ENCODE measurements at places on chromosomes 16 and 17.

- no peak for DNase-seq
Observed at GRCh38 chr17:52128721-52129120, 29.8 kb downstream of the CA10 start.

- DNase-seq, result no peak
Observed at GRCh38 chr17:50093807-50094206, 1.3 kb upstream of the PDK2 start.

DNA sequence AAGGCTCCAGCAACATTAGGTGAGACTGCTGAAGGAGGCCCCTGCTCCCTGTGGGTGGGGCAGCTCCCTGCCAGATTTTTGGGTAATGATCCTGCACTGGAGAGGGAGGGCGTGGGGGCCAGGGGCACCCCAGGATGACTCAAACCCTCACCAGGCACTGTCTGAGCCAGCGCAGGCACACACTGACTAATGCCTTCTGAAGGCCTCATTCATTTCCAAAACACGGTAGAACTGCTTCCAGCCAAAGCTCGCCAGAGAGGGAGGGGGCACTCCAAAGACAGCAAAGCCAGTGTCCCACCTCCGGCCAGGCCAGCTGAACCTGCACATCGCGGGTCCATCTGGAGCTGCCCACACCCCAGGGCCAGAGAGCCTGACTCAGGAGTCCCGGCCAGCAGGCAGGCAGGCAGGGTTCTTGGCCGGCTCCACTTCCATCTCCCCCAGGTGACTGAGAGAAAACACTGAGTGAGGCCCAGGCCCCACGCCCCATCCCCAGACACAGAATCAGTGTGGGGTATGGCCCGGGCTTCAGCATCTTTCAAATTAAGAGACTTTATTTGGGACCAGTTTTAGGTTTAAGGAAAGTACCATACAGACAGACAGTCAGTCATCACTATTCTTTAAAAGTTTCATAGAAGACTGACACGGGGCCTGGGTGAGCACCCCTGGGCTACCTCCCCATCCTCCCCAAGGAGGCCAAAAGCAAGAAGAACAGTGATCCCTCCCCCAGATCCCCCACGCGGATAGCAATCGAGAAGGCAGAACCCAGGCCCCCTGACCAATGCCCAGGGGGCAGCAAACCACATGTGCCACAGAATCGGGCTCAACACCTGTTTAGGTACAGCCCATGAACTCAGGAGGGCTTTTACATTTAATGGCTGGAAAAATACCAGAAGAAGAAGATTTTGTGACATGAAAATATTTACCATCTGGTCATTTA is 2.3 kb downstream of the PIEZO1 start:
- peak; percentile 64 for DNase-seq

- DNase-seq, result no peak
Observed at GRCh38 chr17:69878661-69879060, 196.4 kb upstream of the KCNJ16 start.

DNA sequence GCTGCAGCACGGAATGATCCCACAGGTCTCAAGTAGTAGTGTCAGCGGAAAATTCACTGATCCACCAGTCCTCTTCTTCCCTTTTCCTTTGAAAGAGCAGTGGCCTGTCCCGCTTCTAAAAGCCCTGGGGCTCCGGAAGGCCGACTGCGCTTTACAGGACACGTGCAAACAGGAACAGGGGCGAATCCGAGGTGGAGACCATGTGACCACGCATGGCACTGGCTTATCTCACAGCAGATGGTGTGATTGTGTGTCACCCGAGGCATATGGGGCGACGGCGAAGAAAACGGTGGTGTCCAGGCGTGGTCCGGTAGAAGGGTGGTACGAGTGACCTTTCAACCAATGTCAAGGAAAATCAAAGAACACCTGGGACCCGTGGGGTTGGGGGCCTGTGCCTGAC is 12.0 kb upstream of the KCNJ18 start:
- no peak for DNase-seq

GRCh38 chr16:49181791-49182518 is 99.7 kb downstream of the CBLN1 start:
- no peak for DNase-seq

DNA sequence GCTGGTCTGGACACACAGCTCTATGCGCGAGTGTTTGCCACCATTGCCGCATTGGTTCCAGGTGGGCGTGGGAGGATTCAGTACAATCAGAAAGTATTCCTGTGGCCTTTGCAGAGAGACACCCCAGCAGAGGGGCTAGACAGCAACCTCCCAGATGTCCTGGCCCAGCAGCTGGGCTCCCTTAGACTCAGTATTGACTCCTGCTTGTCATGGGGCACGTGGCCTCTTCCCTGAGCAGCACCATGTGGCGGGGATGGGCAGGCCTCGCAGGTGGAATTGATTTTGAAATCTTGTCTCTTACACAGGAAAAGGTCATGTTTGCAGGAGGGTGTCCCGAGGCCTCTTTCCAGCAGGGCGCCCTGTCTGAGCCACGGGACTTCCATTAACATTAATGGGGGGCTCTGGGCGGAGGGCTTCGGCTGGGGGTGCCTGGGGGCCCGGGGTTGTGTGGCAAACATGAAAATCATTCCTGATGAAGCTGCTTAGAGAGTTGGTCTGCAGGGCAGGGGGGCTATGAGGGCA is 96.4 kb downstream of the C16orf78 start:
- no peak for DNase-seq

- DNase-seq, result peak; percentile 60
Observed at GRCh38 chr16:11251525-11252481, 4.2 kb downstream of the SOCS1 start.

- DNase-seq, result no peak
Observed at GRCh38 chr17:57739402-57740234, 5.5 kb downstream of the CCDC182 start.

DNA sequence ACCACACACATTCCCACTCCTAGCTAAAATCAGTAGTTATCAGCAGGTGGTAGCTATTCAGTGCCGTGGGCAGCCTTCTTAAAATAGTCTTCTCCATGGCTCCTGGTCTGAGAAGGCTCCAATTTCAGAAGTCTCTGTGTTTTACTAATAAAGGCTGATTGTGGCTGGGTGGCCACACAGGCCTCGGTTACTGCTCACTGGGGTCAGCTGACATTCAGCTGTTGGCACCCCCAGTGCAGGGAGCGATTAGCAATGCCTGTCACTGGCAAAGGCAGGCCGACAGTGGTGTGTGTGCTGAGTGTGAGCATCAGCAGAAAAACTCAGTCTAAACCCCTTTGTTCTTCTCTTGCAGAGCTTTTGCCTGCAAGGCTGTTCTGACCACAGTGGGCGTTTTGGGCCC is 16.6 kb upstream of the DBNDD1 start:
- DNase-seq, result no peak

GRCh38 chr17:41315814-41316445 is 420 bp upstream of the KRTAP17-1 start:
- DNase-seq, result no peak

GRCh38 chr17:82665891-82666290 is 17.6 kb upstream of the WDR45B start:
- no peak for DNase-seq

DNA sequence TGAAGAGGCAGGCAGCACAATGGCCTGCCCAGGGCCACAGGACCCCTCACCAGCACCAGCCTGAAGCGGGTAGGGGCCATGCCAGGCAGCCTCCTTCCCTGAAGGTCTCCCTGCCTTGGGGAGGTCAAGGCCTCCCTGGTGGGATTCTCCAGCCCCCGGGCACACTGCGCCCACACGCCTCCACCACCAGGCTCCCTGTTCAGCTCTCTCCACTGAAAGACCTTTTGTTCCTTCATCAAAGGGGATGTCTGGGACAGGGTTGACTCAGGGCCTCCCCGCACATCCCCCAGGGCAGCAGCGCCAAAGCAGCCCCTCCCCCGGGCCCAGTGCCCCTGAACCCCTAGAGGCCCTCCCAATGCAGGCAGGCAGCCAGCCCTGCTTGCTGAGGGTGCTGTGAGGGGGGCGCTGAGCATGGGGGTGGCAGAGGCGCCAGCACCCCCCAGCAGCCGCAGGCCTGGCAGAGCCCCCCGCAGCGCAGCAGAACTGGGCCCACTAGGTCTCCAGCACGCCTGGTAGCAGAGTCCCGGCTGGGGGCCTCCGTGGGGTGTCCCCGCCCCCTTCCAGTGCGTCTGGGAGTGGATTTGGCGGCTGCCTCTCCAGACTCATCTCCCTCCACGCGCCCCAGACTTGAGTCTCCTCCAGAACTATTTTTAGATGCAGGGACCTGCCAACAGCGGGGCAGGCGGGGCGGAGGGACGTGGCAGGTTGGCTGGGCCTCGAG is 13.1 kb downstream of the BCAR1 start:
- no peak for DNase-seq

- DNase-seq, result no peak
Observed at GRCh38 chr16:10760858-10761257, 17.2 kb downstream of the NUBP1 start.

DNA sequence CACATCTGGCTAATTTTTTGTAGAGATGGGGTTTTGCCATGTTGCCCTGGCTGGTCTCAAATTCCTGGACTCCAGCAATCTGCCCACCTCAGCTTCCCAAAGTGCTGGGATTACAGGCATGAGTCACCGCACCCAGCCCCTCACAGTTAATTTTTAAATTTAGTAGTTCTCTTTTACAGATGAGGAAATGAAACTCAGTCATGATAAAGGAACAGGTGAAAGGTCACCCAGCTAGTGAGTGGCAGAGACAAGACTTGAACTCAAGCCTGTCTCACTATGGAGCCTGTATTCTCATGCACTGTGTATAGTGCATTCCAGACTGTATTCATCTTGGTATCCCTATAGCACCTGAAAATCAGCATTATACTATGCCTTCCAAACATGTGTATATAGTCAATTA is 77.1 kb upstream of the WSB1 start:
- DNase-seq, result no peak

- no peak for DNase-seq
Observed at GRCh38 chr16:89687092-89687940, 827 bp downstream of the CDK10 start.

DNA sequence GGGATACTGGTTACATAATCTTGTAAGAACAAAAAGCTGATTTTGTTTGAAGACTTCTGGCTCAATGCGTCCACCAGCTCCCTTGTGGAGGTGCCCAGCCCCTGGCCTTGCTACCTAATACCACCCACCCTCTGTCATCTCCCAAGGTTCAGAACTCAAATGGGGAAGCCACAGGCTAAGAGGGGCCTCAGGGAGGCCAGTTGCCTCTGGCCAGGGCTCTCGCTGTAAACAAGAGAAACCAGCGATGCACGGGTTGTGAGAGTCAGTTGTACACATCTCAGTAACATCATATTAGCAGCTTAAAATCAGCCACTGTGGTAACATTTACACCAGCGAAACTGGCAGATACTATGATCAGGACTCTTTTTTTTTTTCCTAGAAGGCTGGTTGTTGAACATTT is 6.0 kb downstream of the TEKT5 start:
- DNase-seq, result no peak

DNA sequence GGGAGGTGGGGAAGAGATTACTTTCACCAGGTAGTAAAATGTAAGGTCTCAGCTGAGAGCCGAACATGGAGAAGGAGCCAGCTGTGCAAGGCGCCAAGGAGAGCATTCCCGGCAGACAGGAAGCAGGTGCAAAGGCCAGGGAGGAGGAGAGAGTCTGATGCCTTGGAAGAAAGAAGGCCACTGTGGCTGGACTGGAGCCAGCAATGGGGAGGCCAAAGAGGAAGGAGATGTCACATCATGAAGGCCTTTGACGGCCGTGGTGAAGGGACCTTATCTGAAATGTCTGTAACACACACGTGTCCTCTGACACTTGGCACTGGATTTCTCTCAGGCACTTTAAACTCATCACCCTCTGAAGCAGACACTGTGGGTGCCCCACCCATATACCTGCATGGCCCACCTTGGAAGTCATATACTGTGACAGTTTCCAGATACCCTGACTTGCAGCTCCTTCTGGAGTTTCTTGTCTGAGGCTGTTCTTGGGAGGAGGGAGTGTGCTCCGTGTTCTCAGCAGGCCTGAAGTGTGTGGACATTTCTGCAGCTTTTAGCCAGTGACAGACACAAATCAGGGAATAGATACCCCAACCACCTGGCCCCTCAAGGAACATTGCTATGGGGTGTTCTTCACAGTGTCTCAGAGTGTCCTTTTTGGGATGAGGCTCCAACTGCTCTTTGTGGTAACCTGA is 1.9 kb upstream of the SLC5A2 start:
- DNase-seq, result no peak
